Islet precursor cell (in vitro differentiated cells): ENCODE measurements at places on chromosomes 4 and X.

GRCh38 chr4:71266090-71266794 lies 72.6 kb upstream of the SLC4A4 start:
- DNase-seq = no peak

GRCh38 chrX:45233531-45233930 lies 32.9 kb upstream of the DIPK2B start:
- DNase-seq = no peak

DNA sequence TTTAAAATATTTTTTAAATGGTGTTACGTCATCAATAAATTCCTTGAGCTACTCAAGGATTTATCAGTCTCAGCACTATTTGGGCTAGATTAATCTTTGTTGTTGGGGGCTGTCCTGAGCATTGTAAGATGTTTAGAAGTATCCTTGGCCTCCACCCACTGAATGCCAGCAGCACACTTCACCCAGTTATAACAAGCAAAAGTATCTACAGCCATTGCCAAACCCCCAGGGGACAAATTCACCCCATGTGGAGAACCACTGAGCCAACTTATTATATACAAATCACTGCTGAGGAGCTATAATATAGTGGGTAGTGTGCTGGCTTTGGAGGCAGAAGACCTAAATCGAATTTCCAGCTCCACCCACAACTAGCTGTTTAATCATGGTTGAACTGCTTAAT lies 58.3 kb downstream of the ATP10D start:
- no peak for DNase-seq

DNA sequence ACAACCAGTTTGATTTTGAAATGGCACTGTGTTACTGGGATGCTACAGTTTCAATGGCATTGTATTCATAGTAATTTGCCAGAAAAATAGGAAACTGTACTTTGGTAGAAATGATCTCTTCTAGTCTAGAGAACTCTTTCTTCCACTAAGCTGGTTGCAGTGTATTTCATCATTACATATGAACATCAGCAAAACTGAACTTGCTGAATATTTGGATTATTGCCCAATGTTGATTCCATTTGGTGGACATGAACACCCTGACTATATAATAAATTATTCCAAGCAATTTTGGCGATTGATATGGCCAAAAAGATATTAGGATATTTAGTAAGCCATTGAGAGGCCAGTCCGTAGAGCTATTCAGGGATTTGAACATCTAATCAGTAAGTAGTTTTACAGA lies 191.8 kb upstream of the CXorf66 start:
- DNase-seq = no peak

- peak; percentile 70 for DNase-seq
Measured at GRCh38 chrX:35919536-35920309, at the start of gene CFAP47. Gene CFAP47, plus strand, starts transcription at chrX:35919734. Its CDS starts 66 bp downstream, at chrX:35919800.

GRCh38 chrX:54325077-54325476 lies 32.8 kb downstream of the WNK3 start:
- no peak for DNase-seq
